ENCODE measurements at places on chromosomes 6 and 20.

DNA sequence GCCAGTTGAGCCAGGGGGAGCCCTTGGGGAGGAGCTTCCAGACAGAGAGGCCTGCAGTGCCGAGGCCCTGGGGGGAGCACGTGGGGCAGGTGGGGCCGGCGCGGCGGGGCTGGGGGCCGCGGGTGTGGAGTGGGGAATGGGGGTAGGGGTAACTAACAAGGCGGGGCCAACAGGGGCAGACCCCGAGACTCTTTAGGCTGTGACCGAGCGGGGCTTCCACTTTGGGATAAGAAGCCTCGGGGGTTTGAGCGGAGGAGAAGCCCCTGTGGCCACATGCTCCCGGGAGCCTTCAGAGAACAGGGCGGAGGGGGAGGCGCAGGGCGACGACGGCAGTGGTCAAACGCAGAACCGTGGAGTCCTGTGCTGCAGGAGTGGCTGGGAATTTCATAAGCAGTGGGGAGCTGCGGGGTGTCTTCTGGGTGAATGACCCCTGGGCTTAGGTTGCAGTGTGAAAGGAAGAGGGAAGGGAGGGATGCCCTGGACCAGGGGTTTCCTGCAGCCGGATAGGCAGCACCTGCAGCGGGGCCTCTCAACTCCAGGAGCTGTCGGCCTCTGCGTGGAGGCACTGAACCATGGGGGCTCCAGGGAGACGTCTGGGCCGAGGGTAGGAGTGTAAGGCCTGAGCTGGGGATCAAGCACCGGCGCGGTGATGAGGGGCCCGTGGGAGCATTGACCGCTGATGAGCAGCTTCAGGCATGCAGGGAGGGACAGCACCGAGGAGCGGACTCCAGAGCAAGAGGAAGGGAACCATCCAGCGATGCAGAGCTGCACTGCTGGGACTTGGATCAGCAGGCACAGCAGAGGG, 121.0 kb downstream of the SYNDIG1 start:
- no peak for DNase-seq

DNA sequence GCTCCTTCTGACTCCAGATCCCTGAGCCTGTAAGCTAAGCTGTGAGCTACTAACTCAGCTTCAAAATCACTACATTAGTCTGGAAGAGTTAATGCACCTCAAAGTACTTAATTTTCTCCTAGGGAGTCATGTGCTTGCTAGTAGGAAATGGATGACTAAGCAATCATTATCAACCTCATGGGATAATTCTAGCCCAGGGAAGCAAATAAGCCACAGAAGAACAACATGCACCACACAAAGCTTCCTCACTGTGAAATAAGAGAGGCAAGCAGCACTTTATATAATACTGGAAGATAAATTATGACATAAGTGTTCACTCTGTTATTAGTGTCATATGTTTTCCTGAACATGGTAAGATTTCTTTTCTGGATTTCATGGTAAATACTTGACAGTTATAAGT, 57.9 kb upstream of the RCAN2 start:
- no peak for DNase-seq

- DNase-seq, result no peak
Observed at GRCh38 chr6:152002306-152002705, 194.8 kb downstream of the ESR1 start.

DNA sequence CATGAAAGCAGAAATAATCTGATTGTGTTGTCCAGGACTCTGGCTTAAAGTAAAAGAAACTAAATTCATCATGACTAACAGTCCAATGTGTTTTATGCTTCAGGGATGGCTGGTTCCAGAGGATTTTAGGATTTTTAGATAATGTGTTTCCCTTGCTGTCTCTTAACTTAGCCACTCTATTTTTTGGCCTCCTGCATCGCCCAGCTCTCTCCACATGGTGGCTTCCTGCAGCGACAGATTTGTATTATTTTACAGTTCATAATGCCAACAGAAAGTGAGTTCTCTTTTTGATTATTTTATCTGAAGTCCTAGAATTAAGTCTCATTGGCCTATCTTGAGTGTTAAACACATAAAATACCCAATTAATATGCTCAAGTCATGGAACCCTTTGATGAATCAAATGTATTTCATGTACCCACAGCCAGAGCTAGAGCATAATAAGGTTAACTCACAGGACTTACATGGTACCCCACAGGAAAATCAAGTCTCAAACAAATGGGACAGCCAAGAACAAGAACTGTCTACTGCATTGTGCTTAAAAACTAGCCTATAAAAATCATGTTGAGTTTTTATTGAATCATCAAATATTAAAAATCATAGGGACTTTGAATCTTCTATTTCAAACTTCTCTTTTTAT, 582.5 kb downstream of the DOK5 start:
- no peak for DNase-seq

DNA sequence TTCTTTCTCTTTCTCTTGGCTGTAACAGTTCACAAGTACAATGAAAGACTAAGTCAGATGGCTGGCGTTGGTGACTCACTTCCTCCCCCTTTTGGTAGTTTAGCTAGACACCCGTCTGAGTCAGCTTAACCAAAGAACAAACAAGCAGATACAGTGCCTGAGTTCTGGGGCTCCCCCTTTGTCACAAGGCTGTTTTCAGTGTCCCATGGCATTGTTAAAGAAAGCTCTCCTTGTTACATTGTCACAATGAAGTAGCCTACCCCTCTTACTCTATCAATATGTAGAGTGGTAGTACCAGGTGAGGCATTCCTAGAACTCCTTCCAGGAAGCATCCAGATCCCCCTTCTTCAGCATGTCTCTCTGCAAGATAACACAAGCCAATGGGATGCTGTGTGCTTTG, 38.6 kb downstream of the KIAA0408 start:
- peak; percentile 52 for DNase-seq

GRCh38 chr6:127128066-127128465, 9.6 kb downstream of the RSPO3 start:
- no peak for DNase-seq

DNA sequence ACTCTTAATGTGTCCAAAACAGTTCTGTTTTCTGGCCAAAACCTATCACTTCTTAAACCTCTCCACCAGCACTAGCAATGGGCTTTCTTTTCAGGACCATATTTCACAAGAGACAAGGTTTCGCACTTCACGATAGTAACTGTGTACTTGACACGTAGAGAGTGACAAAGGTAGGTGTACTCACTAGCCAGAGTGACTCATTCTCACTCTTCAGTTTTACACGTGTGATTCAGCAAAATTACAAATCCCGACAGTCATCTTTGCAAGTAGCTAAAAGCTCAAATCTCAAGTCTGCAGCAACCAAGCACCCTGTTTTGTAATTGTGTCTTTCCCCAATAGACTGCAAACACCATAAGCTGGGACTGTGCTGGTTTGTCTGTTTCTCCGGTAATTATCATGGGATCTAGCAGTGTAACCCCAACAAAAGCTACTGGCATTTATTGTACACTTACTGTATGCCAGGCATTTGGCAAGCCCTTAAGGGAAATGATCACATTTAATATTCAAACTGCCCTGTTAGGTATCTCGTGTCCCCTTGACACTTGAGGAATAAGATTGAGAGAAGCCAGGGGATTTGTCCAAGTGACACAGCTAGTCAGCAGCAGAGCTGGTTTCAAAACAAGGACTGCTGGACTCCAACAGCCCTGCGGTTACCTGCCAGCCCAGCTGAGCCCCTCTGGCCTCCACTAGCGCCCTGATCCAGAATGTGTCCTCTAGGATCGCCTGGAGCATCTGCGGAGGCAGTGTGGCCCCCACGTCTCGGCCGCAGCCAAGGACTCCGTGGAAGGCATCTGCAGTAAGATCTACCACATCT, 9.9 kb downstream of the PCIF1 start:
- no peak for DNase-seq

DNA sequence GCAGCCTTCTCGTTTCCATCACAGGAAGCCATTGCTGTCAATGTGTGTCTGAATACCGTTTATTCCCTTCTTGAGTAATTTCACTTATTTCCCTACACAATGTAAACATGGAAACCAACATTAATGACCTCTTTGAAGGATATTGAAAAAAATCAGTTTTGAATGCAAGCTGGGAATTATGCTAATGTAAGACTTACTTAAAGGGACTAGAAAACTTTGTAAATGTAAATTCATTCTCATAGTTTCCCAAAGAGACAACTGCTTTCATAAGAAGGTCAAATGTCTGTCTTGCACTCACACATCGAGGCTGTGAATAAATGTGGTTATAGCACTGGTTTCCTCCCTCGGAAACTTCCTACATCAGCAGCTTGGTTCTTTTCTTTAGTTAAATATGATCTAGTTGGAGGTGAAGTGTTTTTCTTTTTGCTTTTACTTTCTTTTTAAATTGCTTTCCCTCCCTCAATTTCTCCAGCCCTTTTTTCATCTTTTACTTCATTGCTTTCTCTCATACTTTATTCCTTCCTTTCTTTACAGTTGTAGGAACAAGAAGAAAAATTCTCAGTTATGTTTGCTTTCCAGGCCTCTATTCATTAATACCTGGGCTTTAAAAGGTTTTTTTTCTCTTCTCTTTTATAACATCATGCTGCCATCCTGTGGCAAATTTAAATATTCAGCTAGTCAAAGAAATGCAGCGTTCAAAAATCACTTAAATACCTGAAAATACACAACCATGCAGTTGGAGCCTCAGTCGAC, 108.3 kb downstream of the TNFAIP3 start:
- peak; percentile 68 for DNase-seq

GRCh38 chr6:14365393-14365792, 247.8 kb downstream of the CD83 start:
- DNase-seq, result no peak

DNA sequence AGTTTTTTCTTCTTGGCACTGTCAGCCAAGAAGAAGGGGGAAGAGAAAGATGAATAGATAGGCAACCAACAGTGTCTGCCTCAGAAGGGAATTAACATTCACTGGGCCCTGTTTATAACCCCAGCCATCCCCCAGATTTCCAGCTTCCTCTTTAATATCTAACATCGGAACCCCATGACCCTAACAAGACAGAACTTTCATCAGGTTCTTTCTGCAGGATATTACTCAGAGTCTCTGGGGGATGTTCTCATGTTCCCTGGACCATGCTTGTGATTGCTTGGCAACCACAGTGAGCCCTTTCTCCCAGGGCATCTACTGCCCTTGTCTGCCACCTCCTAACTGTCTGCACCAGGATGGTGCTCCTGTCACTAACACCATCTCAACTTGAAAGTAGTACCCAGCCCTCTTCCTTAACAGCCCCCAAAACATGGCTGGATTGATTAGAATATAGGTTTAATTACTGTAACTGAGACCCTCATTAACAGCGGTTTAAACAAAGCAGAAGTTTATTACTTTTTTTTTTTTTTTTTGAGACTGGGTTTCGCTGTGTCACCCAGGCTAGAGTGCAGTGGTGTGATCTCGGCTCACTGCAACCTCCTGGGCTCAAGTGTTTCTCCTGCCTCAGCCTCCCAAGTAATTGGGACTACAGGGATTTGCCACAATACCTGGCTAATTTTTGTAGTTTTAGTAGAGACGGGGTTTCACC, 12.0 kb upstream of the PTPN1 start:
- no peak for DNase-seq

DNA sequence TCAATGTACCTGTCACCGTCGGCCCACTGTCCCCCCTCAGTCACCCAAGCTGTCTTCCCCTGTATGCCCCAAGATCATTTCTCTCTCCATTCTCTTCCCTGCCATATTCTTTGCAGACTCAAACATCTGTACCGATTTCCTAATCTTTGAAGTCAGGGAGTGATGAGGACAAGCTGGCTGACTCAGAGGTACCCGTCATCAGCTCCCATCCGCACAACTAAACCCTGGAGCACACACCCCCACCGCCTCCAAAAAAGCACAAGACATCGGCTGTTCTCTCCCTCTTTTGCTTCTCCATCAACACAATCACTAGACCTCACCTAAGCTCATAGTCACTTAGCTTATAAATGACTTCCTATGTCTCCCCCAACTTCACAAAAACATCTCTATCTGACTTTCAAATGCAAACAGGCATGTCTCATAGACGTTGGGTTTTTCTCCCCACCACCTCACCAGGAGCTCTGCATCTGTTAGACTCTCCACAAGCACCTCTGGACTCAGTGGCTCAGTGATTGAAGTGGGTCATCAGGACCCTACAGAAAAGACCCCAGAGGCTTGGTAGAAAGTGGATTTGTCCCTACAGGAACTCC, 11.5 kb upstream of the NFATC2 start:
- no peak for DNase-seq

DNA sequence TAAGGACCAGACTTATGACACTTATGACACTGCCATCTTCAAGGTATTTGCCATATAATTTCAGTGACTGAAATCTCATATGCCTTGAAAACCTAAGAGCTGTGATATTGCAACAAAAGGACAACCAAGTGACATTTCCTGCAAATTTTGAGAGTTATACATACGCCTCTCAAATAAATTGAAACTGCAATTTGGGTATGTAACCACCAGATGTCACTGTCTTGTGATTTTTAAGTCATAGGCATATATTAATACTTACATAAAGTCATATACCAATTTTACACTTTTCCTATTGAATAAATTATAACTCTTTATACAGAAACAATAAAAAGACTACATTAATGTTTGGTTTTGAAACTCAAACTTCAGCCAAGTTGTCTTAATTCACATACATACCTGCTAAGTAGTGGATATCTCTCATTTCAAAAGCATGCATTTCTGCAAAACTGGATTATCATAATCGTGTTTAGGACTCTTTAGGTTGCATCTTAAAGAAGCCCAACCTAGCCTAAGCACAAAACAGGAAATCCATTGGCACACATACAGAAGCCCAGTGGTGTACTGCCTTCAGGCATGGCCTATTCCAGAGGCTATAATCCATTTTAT, 180.2 kb downstream of the PACRG start:
- no peak for DNase-seq

DNA sequence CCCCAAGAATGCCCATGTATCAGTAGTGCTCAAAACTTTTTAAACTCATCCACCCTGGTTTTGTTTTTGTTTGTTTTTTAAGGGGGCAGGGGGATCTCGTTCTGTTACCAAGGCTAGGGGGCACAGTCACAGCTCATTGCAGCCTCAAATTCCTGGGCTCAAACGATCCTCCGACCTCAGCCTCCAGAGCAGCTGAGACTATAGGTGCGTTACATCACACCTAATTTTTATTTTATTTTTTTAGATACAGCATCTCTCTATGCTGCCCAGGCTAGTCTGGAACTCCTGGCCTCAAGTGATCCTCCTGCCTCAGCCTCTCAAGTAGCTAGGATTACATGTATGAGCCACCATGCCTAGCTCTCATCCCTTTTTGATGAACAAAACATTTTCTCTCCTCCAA, 11.2 kb downstream of the PHIP start:
- DNase-seq, result no peak

DNA sequence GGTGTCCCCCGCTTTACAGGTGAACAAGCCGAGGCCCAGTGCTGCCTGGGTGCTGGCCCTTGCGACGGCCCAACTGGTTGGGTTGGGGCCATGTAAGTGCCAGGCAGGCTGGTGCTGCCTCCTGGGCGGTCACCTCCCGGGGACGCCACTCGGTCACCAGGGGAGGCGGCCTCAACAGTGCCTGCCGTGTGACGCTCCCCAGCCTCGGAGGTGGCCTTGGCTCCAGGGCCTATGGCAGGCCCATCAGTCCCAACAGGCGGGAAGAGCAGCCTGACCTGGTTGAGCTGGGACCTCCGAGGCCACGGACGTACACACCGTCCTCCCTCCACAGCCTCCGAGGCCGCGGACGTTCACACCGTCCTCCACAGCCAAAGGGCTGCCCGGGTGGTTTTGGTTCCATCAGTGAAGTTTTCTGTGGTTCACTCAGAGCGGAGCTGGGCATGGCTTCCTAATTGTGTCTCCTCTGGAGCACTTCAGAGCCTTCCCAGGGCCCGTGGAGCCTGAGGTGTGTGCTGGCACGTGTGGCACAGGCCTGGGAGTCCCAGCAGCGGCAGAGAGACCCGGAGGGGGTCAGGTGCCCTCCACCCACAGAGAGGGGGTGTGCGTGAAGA, 19.3 kb upstream of the SLCO4A1 start:
- no peak for DNase-seq

Measured in central memory CD4-positive, alpha-beta T cell (primary cell).